Activated CD8-positive, alpha-beta memory T cell treated with anti-CD3 and anti-CD28 coated beads for 1 hour (primary cell): ENCODE measurements at places on chromosomes 2 and 18.

DNA sequence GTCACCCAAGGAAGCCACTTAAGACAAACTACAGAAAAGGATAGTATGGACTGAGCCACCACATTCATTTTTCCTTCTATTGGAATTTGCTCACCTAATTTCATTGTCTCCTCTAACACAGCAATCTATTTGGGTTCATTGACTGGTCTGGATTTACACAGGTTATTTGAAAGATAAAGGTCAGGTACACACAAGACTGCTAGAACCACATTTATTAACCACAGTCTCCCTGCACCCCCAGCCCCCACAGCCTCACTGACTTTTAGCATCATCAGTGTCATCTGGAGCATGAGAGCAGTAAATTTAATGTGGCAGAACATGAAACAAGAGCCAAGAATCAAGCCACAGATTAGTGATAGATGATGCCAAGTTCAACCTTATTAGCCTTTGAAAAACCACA, 226.9 kb upstream of the GYPC start:
- no peak for DNase-seq

GRCh38 chr2:238391042-238391689, 35.6 kb upstream of the ASB1 start:
- DNase-seq, result no peak

- no peak for DNase-seq
Measured at GRCh38 chr18:44464398-44465180, 216.1 kb upstream of the SETBP1 start.

DNA sequence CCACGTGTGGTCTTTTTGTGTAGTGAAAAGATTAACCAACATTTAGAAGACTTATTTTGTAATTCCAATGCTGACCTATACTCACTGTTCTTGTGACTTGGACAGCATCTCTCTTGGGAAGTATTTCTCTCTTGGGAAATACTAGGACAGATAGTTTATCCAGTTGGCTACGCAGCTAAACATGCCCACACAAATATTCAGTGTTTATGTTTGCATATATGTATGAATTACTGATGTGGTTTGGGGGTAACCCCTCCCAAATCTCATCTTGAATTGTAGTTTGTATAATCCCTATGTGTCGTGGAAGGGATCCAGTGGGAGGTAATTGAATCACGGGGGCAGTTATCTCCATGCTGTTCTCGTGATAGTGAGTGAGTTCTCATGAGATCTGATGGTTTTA, 2062.3 kb upstream of the CELF4 start:
- no peak for DNase-seq

- no peak for DNase-seq
Measured at GRCh38 chr18:37796823-37797349, 231.3 kb upstream of the CELF4 start.

GRCh38 chr2:66576561-66577320, 141.8 kb downstream of the MEIS1 start:
- no peak for DNase-seq

DNA sequence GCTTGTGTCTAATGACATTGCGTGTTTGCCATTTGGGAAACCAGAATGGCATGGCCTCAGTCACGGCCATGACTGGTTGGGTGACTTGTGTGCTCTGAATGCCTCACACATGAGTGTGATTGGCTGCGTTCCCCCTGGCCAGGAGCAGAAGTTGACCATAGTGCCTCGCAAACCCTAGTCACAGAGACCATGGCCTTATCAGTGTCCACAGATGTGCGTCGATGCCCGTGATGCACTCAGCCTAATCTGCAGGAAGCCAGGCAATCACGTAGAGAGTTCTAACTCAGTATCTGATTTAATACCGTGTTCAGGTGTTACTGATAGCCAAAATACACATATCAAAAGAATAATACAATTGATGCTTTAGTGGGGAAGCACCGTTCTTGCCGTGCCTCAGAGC, 64.0 kb downstream of the BOLA3 start:
- no peak for DNase-seq

DNA sequence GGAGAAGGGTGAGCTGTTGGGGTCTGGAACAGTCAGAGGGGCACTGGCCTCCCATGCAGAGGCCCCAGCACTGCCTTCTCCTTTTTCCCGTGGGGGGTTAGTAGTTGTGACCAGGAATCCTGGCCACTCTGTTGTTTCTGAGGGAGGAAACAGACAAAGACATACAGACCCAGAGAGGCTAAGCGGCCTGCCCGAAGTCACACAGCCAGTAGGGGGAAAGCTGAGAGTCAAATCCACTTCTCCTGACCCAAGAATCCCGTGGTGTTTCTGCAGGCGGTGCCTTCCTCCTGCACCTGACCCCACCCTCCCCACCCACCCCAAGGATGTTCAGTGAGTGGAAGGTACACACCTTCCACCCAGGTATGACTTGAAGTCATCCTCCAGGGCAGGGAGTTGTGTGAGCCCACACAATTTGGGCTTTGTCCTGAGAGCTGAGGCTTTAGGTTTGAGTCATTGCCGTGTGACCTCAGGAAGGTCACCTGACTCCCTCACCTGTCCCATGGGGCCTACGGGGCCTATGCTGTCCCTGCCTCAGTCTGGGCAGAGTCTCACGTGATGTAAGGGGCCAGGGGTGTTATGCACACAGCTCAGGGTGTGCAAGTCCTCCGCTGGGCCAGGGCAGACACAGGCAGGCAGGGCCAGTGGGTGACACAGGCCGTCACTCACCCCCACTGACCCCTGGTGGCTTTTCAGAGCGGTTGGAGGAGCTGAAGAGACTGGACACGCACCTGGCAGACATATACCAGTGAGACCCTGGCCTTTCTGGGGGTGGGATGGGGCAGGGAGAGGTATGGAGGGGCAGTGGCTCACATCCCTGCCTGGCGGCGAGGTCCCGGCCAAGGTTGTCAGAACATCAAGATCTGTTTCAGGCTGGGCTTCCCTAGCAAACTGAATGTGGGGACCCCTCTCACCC, 5.0 kb downstream of the NT5DC4 start:
- no peak for DNase-seq

- no peak for DNase-seq
Measured at GRCh38 chr2:239195318-239195871, 205.4 kb downstream of the HDAC4 start.

GRCh38 chr18:44507729-44508325, 172.9 kb upstream of the SETBP1 start:
- DNase-seq, result peak; percentile 9

GRCh38 chr18:7885865-7886264, 318.7 kb downstream of the PTPRM start:
- DNase-seq, result no peak

DNA sequence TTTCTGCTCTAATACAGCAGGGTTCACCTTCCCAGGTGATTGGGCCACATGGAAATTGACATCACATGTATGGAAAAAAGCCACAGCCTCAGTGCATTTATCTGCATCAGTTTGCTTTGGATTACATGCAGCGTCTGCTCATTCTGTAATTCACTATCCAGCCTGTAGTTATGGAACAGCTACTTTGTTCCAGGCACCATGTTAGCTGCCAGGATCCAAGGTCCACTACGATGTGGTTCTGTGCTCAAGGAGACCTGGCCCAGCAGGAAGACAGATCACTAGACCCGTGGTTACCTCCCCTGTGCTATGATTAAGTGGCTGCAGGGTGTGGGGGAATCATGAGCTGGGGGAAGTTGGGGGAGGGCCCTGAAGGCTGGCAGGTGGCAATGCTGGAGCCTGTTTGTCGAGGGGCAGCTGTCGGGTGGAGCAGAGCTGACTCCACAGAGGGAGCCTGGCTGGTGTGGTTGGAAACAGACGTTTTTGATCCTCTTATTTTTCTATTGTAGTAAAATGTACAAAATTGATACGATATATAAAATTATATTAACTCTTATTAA, 58.6 kb downstream of the TSHZ1 start:
- no peak for DNase-seq
